Inflammatory macrophage (primary cell): ENCODE measurements at places on chromosomes 5 and 9.

- DNase-seq = peak; percentile 72
These were observed 485.4 kb upstream of the CLINT1 start for GRCh38 chr5:158344376-158344775.

DNA sequence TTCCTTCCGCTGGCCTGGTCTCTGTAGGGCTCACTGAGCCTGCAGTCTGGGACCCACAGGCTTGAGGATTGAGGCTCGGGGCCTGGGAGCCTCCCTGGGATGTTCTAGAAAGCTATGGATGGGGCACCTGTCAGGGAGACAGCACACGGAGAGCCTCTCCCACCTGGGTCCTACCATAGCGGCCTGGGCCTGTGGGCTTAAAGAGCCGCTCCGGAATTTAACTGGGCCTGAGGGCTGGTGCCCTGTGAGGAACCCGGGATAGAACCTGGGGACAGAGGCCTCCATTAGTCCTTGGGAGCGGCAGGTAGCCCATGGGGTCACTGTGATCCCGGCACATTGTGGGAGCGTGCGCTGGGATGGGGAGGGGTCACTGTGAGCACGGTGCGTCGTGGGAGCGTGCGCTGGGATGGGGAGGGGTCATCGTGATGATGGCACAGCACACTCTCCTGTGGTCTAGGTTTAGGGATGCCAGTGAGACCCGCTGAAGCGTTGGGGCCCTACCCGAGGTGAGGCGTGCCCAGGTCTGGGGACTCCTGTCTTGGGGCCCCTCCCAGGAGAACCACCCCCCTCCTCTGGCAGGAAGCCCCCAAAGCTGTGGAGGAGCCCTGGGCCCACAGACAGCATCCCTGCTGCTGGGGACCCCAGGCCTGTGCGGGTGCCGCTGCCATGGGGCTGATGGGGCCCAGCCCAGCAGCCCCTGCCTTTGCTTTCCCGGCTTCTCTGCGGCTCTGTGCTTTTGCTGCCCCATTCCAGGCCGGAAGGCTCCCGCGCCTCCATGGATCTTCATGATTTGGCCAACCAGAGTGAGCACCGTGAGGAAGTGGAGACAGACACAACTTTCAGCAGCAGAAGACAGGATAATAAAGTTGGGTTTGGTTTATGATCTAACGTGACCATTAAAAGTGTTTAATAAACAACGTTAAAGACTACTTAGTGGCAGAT lies 3.4 kb upstream of the CEP72 start:
- DNase-seq = no peak

GRCh38 chr9:133645021-133645765 lies 9.0 kb downstream of the DBH start:
- no peak for DNase-seq

DNA sequence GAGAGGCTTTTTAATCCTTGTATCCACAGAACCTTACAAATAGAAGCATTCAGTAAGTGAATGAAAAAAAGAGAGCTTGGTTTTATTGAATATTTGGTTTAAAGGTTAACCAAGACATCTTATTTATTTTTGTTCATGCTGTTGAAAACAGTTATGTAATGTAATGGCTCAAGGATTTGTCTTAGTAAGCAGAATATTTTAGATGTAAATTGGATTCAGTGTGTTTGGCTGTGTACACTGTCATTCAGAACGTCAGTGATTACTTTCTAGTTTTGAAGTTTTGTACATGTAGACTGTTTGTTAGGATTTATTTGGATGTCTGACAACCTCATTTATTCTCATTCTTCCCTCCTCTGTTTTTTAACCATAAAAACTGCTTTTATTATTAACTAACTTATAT lies 31.3 kb downstream of the KCNN2 start:
- no peak for DNase-seq

DNA sequence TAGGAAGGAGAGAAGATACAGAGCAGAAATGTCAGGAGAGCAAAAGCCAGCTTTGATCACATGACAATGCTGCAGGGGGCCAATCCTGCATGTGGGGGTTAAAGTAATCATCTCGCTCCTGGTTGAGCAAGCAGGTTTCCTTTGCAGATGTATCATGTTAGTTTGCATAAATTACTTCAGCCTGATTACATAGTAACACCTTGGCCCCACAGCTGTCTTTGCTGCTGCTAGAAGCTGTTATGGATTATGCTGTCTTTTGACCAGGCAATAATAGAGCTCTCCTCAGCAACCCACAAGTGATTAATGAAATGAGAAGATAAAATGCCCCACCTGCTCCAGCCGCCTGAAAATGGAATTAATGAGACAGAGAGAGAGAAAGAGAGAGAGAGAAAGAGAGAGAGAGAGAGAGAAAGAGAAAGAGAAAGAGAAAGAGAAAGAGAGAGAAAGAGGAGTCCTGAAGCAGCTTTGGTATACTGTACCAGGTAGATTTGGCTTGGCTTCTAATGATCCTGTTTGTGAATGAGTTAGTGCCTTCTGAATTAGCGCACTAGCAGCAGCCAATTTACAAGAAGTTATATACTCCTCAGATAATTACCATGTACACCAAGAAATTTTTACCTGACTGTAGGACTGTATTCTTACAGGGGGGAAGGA lies 174.3 kb upstream of the RORB start:
- no peak for DNase-seq

- no peak for DNase-seq
These were observed 43.8 kb upstream of the CDK20 start for GRCh38 chr9:88018101-88018500.

GRCh38 chr9:27125936-27126335 lies 16.9 kb downstream of the TEK start:
- no peak for DNase-seq

DNA sequence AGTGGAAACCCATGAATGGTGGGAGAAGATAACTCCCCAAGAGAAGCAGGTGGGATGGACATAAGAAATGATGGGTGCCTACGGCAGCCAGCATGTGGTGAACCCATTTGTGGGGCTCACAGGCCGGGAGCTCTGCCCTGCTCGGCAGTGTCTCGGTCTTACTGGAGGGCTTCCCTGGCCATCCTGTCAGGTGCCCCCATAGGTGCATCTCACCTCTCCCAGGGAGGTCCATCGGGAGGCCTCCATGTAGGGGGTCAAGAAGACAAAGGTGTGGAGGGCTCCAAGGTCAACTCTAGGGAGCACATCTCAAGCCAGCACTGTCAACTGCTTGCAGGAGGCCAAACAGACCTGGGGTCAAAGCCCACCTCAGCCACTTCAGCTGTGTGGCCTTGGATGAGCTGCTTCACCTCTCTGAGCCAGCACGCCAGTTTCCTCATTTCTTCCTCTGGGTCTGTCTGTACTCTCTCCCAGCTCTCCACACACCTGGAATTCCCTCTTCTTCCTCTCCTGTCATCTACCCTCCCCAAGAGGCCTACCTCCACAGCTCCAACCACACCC lies 10.5 kb upstream of the ADGRD2 start:
- DNase-seq = no peak

- no peak for DNase-seq
These were observed 21.5 kb downstream of the NUDT12 start for GRCh38 chr5:103541114-103541513.

- no peak for DNase-seq
These were observed 714.9 kb upstream of the MEF2C start for GRCh38 chr5:89597878-89598277.

DNA sequence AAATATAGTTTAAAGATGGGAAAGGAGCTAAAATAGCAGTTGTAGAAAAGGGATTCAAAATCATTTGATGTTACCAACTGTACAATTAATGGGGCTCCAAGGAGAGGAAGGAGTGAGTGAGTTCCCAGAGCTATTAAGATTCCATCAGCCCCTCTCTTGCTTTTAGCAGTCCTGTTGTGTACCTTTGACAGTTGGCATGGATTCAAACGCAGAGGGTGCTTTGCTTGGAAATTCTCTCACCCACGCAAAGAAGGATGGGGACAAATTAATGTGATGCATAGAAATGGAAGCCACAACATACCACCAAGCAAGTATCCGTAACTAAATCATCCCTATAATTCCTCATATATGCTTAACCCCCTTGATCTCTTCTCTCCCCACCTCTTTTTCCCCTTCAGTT lies 461.3 kb downstream of the EBF1 start:
- no peak for DNase-seq

DNA sequence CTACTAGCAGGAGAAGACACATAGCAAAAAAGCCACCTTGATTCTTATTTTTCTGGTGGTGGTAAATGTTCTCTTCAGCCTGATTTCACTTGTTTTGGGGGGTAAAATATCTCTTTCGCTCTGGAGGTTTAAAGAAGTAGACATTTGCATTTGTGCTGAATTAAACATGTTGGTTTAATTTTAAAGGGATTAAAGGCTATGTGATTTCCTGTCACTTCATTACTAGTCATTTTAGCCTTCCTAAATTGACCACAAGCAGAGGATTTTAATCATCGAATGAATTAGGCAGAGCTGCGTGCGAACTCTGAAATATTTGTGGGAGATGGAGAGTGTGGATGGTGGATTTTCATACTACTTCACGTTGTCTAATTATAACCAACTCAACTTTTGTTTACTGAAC lies 4.8 kb downstream of the RASGRF2 start:
- DNase-seq = no peak

GRCh38 chr5:178532666-178533065 lies 57.5 kb downstream of the COL23A1 start:
- peak; percentile 50 for DNase-seq

GRCh38 chr5:72908664-72909063 lies 47.2 kb upstream of the FCHO2 start:
- no peak for DNase-seq

DNA sequence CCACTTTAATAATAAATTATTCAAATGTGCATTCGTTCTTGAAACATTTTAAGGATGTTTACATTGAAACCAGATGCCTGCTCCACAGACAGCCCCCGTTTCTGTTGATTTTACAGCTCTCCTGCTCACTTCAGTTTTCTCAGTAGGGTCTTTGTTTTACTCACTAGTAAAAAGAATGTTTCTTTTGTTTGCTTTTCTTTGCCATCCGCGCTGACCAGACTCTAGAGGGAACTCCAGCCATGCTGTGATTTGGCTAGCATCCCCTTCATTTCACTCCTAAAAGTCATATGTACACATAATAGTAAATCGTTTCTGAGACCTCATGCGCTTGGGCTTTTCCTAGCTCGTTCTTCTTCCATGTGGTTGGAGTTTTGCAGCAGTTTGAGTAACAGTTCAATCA lies 28.7 kb upstream of the PALM2AKAP2 start:
- no peak for DNase-seq

DNA sequence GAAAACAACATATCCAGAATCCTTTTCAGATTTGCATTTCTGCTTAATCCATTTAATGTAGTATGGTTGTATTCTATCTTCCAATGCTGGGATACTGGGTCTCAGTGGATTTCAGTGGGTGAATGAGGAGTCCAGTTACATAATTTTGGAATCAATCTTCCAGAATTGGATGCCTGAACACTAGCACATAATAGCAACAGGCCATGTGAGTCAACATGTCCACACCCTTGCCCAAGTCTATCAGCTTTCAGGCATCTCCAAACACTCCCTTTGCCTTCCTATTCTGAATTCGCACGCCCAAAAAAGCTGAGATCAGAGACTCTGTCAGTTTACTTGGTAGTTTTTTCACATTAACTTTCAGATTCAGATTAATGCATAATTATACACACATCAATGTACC lies 202.6 kb downstream of the TSSK1B start:
- DNase-seq = no peak

- peak; percentile 62 for DNase-seq
These were observed 36.4 kb downstream of the JADE2 start for GRCh38 chr5:134561871-134562296.

DNA sequence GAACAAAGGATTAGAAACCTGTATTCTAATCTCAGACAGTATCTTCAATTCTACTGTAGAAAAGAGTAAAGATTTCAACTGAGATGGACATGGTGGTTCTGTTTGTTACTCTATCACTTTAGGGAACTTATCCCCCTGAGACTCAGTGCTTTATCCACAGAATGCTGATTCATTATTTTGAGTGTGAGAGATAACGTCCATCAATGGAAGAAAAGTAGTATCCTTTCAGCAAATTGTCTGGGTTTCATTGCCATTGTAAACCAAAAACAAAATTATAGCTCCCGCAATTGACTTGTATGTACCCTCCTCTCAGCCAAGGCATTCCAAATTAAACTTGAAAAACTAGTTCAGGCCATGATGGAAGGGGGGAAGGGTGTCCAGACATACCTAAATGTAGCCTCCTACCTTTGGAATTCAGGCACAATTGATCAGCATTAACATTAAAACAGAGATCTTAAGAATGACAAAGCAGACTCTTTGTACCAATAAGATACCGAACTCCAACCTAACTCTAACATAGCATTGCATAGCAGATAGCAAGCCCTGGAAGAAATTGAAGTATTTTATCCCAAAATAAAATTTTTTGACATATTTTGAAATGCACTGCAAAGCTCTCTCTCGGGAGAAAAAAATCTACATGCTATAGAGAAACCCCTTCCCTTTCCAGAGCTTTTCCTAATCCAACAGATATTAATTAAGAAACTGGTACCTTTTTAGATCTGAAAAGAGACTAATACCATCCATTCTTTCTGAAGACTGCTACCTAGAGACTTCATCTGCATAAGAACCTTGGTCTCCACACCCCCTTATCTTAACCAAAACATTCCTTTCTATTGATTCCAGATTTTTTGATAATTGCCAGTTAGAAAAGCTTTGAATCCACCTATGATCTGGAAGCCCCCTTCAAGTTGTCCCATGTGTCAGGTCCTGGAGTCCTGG lies 1055.7 kb downstream of the PTPRD start:
- DNase-seq = no peak

DNA sequence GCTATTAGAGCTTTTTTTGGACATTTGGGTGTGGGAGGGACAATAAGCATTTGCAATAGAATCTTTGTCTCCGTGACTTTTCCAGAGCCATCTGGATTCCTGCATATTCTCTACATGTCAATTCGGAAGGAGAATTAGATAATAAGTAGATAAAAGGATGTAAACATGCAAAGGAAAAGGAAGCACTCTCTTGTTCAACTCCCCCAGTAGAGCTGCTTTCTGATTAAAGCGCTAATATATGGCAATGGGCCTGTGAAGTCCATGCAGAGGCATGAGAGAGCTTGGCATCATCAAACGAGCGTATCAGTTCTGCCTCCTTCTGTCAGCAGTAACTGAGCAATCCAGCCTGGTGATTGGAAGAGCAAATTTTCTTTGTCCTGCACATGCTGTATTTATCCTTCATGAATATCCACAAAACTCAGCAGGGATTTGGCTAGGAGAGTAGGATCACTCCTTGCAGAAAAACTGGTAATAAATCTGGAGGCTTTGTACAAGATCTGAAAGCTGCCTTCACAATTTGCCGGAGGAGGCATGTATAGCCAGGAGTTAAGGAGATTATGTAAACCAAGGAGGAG lies 1752.9 kb downstream of the MAT2B start:
- DNase-seq = no peak

GRCh38 chr5:173237875-173238220 lies 2.8 kb upstream of the NKX2-5 start:
- no peak for DNase-seq

DNA sequence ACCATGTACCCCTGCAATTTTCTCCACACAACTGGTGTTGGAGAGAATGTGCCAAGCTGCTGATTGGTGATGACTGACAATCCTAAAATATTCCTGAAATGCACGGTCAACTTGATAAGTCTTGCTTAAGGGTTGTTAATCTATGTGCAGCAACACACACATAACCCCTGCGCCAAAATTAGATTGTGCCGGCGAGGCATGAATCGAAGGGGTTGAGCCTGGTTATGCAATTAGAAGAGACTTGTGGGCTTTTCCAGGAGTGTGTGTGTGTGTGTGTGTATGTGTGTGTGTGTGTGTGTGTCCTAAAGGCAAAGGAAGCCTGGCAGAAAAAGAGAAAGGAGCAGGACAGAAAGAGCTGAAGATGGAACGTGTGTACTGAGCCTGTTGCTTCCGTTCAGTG lies 22.3 kb downstream of the IRX2 start:
- DNase-seq = no peak
